ENCODE measurements at places on chromosomes 1 and 21.

DNA sequence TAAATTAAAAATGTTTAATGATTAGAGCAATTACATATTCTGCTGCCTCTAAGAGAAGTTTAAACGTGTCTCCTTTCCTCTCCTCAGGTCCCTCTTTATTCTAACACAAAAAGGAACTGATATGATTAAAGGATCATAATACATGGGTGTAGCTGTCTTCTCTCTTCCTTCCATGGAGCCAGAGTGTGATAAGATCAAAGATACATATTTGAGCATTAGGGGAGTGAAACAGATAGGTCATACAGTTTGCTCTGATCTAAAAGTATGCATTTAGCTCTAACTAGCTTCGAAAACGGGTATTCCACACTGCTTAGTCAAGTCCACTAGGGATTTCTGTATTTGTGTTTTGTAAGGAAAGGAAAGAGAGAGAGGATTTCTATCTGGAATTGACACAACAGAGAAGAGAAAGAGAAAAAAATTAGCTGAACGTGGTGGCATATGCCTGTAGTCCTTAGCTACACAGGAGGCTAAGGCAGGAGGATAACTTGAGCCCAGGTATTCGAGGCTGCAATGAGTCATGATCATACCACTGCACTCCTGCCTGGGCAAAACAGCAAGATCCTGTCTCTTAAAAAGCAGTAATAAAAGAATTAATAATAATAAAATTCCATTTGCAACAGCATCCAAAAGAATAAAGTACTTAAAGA, 63.1 kb downstream of the CDC42BPA start:
- no peaks in the 10 kb centered on the region for H3K4me1 ChIP-seq
- H3K27ac ChIP-seq = no peak overlapping the region
- H3K36me3 ChIP-seq = no peaks in the 10 kb centered on the region
- peaks cover 28% of the 10 kb centered on the region for H3K27me3 ChIP-seq
- ATAC-seq = no peak

GRCh38 chr21:46639489-46640386, 4.3 kb downstream of the PRMT2 start:
- peaks cover 43% of the 10 kb centered on the region for H3K36me3 ChIP-seq
- peaks cover 57% of the 10 kb centered on the region for H3K4me1 ChIP-seq
- H3K27ac ChIP-seq = no peak overlapping the region

DNA sequence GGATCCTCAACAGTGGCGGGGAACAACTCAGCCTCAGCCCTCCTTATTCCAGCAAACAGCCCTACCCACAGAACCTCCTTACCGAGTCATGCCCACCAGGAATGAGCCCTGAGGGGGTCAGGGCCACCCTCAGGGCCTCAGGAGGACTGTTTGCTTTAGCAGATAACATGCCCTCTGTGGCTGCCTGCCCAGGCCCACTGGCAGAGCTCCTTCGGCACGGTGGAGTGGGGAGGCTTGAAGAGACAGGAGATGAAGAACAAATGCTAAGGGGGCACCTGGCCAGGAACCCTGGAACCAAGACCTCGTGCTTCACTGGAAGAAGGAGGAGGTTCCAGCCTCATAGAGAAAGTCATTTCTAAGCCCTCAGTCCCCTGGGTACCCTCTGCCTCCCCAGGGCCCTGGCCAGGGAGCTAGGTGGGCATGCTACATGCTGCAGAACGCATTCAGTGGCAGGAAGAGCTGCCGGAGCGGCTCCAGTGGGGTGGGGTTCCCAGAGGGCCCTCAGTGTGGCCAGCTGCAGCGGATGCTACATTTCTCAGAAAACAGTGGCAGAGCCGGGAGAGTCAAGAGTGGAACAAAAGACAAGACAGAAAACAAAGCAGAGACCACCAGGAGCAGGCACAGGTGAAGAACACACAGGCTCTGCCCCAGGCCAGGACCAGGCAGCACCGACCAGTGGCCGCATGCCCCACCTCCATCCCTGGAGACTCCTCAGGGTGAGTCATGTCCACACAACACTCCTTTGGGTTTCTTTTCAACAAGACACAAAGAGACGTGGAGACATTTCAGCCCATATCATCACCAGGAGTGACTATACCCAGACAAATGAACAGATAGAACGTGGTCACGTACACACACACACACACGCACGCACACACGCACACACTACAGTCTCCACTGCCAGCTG, 39.8 kb downstream of the RIMS3 start:
- H3K27me3 ChIP-seq = peaks cover 38% of the 10 kb centered on the region
- peaks cover 18% of the 10 kb centered on the region for H3K4me1 ChIP-seq
- H3K4me3 ChIP-seq = no peak overlapping the region
- no peak overlapping the region for H3K27ac ChIP-seq

DNA sequence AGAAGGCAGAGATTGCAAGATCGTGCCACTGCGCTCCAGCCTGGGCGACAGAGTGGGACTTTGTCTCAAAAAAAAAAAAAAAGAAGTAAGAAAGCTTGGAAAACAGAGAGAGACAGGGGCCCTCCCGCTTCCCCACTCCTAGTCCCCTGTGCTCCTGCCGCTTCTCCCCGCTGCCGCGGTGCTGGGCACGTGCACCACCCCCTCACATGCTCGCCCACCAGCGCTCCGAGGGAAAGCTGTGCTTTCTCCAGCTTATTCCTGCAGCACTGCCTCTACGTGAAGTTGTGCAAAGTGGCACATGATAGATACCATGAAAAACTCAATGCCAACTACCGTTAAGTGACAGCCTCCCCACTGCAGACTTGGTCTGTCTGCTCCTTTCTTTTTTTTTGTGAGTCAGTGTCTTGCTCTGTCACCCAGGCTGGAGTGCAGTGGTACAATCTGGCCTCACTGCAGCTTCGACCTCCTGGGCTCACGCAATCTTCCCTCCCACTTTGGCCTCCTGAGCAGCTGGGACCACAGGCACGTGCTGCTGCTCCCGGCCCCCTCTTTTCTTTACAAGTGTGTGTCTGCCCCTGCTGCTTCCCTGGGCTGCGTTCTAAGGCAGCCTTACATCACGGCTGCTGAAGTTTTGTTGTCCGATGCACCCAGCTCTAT, 15.4 kb downstream of the SLX9 start:
- H3K4me3 ChIP-seq = no peak overlapping the region
- no peaks in the 10 kb centered on the region for H3K27me3 ChIP-seq
- H3K4me1 ChIP-seq = peaks cover 24% of the 10 kb centered on the region
- H3K27ac ChIP-seq = no peak overlapping the region

DNA sequence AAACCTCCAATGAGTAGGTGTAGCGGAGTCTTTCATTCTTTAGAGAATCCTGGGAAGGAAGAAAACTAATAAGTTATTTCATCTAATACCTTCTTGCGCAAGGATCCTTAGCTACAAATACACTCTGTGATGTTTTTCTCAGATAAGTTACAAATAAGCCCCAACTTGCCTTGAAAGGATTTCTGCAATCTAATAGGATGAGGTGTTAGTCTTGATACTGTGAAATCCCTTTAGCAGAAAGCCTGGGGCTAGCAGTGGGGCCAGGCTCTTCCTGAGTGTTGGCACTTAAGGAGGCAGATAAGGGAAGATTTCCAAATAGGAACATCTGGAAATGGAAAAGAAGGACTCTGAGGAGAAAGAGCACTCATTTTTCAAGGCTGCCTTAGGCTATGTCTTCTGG, 168.0 kb upstream of the DAB1 start:
- H3K4me3 ChIP-seq = no peak overlapping the region
- H3K36me3 ChIP-seq = no peaks in the 10 kb centered on the region
- no peak overlapping the region for H3K27ac ChIP-seq
- no peaks in the 10 kb centered on the region for H3K27me3 ChIP-seq

GRCh38 chr1:15618655-15619525, 1.6 kb downstream of the DDI2 start:
- H3K27me3 ChIP-seq = no peaks in the 10 kb centered on the region
- H3K4me3 ChIP-seq = peak overlapping the region; percentile 87
- H3K36me3 ChIP-seq = peaks cover 6% of the 10 kb centered on the region
- H3K4me1 ChIP-seq = peaks cover 53% of the 10 kb centered on the region
- no peak for ATAC-seq
- peak overlapping the region; percentile 97 for H3K27ac ChIP-seq

GRCh38 chr1:112034277-112034676, 44.8 kb upstream of the KCND3 start:
- H3K36me3 ChIP-seq = no peaks in the 10 kb centered on the region
- H3K4me3 ChIP-seq = no peak overlapping the region
- no peak for ATAC-seq
- H3K4me1 ChIP-seq = no peaks in the 10 kb centered on the region
- peaks cover 16% of the 10 kb centered on the region for H3K27me3 ChIP-seq

- no peaks in the 10 kb centered on the region for H3K27me3 ChIP-seq
- ATAC-seq = no peak
- peaks cover 14% of the 10 kb centered on the region for H3K36me3 ChIP-seq
These were observed 11.6 kb downstream of the GPX7 start for GRCh38 chr1:52613636-52614373.

- H3K4me3 ChIP-seq = no peak overlapping the region
- no peaks in the 10 kb centered on the region for H3K36me3 ChIP-seq
- H3K27ac ChIP-seq = no peak overlapping the region
- no peaks in the 10 kb centered on the region for H3K27me3 ChIP-seq
These were observed 251.5 kb downstream of the SIPA1L2 start for GRCh38 chr1:232378266-232379062.

DNA sequence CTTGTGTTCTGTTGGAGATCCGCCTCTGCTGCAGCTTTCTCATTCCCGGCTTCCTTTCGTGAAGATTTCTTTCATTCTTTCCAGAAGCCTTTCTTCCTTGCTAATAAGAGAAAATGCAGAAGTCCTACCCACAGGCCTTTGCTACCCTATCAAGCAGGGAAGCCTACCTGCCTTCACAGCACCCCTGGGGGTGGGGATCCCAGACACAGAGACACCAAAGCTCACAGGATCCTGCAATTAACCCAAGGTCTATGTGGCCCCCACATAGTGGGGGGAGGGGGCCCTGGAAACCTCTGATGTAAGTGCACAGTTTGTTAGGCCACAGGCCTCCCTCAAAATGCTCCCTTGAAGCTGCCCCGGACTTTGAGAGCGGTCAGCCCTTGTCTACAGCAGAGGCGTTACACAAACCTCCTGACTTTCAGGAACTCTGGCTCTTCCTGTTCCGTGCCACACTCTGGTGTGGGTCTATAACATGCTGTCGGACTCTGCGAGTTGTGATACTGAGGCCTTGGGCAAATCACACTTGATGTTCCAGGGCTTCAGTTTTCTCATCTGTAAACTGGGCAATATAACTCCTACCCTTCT, 31.2 kb downstream of the NKAIN1 start:
- H3K27ac ChIP-seq = no peak overlapping the region
- H3K4me1 ChIP-seq = no peaks in the 10 kb centered on the region
- H3K4me3 ChIP-seq = no peak overlapping the region
- no peaks in the 10 kb centered on the region for H3K36me3 ChIP-seq
- ATAC-seq = no peak
- H3K27me3 ChIP-seq = peaks cover 17% of the 10 kb centered on the region

GRCh38 chr1:154906621-154907081, 29.9 kb downstream of the PMVK start:
- no peaks in the 10 kb centered on the region for H3K4me1 ChIP-seq
- H3K4me3 ChIP-seq = no peak overlapping the region
- no peak overlapping the region for H3K27ac ChIP-seq
- no peaks in the 10 kb centered on the region for H3K36me3 ChIP-seq

GRCh38 chr1:164709126-164709525, 150.1 kb downstream of the PBX1 start:
- ATAC-seq = no peak
- H3K4me1 ChIP-seq = no peaks in the 10 kb centered on the region
- H3K27me3 ChIP-seq = peaks cover 18% of the 10 kb centered on the region
- H3K36me3 ChIP-seq = no peaks in the 10 kb centered on the region
- no peak overlapping the region for H3K4me3 ChIP-seq
- H3K27ac ChIP-seq = no peak overlapping the region

DNA sequence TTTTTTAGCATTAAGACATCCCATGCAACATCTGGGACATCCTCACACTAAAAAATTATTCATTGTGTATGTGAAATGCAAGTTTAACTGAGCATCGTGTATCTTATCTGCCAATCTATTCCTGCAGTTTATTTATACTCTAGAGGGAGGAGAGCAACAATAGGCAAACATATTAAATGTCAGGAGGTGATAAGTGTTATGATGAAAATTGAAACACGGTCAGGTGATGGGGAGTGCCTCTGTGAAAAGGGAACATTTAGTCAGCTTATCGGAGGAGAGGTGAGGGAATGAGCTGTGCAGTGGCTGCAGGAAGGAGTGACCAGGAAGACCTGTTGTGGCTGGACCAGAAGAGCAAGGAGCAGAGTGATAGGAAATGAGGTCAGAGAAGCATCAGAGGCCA, 775 bp upstream of the EFCAB14 start:
- H3K4me3 ChIP-seq = peak overlapping the region; percentile 89
- ATAC-seq = no peak
- H3K27me3 ChIP-seq = no peaks in the 10 kb centered on the region
- H3K4me1 ChIP-seq = peaks cover 34% of the 10 kb centered on the region

DNA sequence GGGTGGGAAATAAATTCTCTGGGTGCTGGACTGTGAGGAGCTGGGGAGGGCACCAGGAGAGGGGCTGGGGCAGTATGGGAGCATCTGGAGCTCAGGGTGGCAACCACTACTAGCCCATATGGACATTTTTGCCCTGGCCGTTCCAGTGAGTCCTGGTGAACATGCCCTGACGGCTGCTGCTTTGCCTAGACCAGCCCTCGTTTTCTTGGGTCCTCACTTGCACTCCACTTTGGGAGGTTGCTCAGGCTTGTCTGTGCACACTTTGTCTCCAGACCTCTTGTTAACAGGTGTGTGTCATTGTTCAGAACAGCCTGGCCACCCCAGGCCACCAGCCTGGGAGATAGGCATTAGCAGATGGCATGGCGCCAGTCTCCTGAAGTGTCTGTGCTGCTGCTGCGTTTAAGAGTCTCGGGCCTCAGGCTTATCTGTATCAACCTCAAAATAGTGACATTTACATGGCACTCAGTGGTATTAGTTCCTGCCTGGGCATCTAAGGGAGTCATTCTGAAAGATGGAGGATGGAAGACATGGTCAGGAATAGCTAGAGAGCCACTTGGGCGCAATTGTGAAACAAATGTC, 190.5 kb downstream of the PTPRU start:
- peaks cover 37% of the 10 kb centered on the region for H3K27me3 ChIP-seq
- H3K36me3 ChIP-seq = no peaks in the 10 kb centered on the region
- H3K4me3 ChIP-seq = no peak overlapping the region
- H3K27ac ChIP-seq = no peak overlapping the region

DNA sequence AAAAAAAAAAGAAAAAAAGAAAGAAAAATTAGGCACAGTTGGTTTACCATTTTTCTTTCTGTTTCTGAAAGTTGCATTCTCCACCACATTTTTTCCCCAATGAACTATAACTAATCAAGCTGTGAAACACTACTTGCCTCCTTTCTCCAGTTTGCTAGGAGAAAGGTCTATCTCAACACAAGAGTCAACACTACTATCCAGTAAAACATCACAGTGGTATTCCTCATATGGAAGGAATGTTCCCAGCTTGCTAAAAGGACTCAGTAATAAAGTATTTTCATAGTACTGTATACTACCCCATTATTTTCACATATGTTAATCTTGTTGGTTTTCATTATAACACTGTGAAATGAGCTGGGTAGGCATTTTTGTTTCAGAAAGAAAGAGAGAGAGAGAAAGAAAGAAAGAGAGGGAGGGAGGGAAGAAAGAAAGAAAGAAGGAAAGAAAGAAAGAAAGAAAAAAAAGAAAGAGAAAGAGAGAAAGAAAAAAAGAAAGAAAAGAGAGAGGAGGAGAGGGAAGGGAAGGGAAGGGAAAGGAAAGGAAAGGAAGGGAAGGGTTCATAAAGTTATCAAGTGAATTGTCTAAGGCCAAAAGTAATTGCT, 7.9 kb downstream of the PTGER3 start:
- H3K4me1 ChIP-seq = no peaks in the 10 kb centered on the region
- no peak overlapping the region for H3K4me3 ChIP-seq
- H3K27me3 ChIP-seq = peaks cover 36% of the 10 kb centered on the region
- H3K36me3 ChIP-seq = no peaks in the 10 kb centered on the region
- no peak for ATAC-seq

- H3K4me3 ChIP-seq = no peak overlapping the region
- H3K4me1 ChIP-seq = no peaks in the 10 kb centered on the region
- no peaks in the 10 kb centered on the region for H3K36me3 ChIP-seq
- no peak overlapping the region for H3K27ac ChIP-seq
These were observed 493.5 kb downstream of the DPYD start for GRCh38 chr1:97427371-97427770.

Measured in stimulated activated memory B cell treated with anti-CD40 and anti-IgM and Interleukin-4, amounts not matched to agents 10 μg/mL and 1 μg/mL and 100 μg/mL, for 72 hours (primary cell).